ENCODE measurements at places on chromosomes 2 and 18. TPM values are rescaled to one million over a fixed set of nuclear protein-coding genes. Genes with fewer than 3 reads are reported as not detected.
A peak's percentile ranks its signal among the peaks of the same experiment; 100 is the strongest.

C1GALT1C1L gene
- total RNA-seq: 1.2 TPM

- no peak for DNase-seq
These were observed 1069.3 kb upstream of the CNTNAP5 start for GRCh38 chr2:122955776-122956175.

STARD6 gene
- not detected for total RNA-seq

IGFBP2 gene
- total RNA-seq: 657 TPM

DNA sequence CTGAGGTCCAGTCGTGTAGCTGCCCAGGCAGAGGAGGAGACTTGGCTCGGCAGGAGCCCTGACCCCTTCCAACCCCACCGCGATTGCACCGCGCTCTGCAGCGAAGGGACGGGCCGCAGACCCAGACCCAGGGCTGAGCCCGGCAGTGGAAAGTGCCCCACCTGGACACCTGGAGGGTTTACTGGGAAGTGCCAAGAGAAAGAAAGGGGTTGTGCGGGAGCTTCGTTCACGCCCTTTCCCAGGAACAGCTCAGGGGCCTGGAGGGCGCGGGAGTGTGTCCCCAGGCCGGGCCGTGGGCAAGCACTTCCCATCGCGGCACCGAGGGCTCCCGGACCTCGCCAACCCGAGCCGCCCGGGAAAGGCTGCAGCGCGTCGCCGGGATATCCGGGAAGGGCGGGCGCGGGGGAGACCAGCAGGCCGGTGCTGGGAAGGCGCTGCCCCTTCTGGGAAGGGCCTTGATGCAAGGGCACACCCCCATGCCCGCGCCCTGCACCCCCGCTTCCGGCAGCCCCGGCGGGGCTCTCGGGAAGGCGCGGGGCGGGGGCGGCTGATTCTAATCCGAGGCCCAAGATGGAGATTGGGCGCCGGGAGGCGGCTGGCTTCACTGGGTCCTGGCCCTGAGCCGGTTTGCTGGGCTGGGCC lies 36.1 kb upstream of the MRPL33 start:
- peak; percentile 93 for DNase-seq

- DNase-seq: no peak
These were observed 3.0 kb upstream of the CD8A start for GRCh38 chr2:86793752-86794151.

- DNase-seq: no peak
These were observed 122.9 kb downstream of the TANC1 start for GRCh38 chr2:159091381-159091780.

DNA sequence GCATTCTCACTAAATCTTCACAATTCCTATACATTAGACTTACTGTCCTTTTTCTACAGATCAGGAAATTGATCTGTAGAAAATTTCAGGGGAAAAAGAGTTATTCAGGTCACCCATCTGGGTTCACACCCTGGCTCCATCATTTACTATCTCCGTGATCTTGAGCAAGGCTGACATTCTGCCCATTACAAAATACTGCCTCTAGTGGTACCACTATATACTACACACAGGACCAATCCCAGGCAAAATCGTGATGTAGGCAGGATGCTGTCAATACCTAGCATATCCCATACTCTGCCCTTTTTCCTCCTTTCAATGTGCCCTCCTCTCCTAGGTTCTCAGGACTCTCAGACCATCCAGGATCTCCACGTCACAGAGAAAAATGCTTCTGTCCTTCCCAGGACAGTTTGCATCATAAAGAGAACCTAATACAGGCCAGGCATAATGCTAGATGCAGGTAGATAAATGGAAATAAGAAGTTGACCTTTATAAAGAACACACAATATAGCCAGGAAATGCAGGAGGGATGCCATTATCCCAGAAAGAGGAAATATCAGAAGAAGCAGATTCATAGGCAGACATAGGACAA lies 101.9 kb downstream of the CDH20 start:
- DNase-seq: no peak

- DNase-seq: peak; percentile 74
These were observed 941 bp downstream of the ZAP70 start for GRCh38 chr2:97714084-97714949.

DNA sequence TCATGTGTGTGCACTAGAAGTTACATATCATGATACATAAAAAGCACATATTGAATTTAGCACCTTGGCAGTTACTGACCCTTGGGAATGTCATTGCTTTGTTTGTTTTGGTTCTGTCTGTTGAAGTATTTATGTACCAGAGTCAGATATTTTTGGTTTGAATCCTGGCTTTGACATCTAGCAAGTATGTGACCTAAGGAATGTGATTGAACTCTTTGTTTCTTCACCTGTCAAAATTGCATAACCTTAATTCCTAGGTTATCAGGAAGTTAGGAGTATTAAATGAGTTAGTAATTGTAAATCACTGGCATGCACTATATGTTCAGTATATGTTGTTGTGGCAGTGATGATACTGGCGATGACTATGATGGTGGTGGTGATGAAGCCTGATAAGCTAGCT lies 1003.5 kb upstream of the NRXN1 start:
- no peak for DNase-seq

DNA sequence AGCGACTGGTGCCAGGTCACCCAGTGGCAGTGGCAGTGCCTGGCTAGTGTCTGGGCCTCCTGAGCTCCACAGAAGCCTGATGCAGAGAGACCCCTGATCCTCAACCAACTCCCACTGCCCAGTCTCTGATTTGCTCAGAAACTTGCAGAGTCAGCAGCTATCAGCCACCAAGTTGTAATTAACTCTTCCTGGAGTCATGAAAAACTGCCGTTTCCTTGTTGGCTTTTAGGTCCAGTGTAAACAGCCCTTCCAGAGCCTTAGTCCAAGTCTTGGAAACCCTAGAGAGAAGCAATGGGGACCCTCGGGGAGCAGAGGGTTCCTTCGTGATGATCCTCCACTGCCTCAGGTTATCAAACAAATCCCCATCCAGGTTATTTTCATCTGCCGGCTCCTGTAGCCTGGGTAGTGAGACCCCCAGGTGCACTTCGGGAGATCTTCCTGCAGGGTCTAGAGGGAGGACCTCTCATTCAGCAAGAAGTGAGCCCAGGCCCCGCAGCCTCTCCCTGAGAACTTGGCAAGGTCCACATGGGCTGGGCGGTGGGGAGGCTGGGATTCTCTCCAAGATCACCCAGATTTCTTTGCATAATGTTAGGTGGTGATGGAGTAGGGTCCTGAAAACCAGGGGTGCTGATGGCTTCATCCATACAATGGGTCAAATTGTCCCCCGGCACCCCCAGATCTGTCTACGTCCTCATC lies 137.7 kb upstream of the HDAC4 start:
- DNase-seq: no peak

- no peak for DNase-seq
These were observed 51.5 kb downstream of the PLEKHB2 start for GRCh38 chr2:131156452-131157149.

DNA sequence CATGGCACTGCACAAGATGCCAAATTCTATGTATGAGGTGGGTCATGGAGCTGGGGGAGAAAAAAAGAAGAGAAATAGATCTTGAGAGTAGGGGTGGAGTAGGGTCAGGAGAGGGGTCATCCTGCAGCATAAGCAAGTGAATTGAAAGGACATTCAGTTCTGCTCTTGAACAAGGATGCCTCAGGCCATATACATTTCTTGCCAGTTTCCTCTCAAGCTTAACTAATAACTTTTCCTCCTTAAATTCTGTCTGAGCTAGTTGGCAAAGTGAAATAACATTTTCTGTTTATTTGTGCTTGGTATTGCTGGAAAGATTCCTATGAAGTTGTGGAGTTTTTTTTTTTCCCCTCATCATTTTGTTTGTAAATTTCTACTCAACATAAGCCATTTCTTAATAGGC lies 99.0 kb upstream of the LTBP1 start:
- DNase-seq: no peak

DNA sequence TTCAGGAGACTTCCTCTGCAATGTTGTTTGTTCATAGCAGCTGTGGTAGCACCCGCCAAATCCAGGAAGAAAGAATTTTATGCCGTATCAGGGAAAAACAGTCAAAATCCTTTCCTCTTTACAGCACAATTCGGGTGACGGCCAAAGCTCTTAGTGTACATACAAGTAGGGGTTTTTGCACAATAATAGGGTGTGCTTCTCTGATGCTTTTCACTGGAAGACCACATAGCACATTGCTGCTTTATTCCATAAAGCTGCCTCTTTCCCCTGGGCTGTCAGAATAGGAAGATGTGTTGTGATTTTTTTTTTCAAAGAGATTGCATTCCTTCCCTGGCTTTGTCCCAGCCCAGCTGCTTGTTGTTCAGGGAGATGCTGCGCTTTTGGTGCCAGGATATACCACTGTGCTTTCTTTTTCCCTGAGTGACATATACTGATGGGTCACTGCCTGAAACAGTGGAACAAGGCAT lies 27.2 kb upstream of the LANCL1 start:
- DNase-seq: no peak

- no peak for DNase-seq
These were observed 76.2 kb downstream of the MOGAT1 start for GRCh38 chr2:222747526-222748160.

DNA sequence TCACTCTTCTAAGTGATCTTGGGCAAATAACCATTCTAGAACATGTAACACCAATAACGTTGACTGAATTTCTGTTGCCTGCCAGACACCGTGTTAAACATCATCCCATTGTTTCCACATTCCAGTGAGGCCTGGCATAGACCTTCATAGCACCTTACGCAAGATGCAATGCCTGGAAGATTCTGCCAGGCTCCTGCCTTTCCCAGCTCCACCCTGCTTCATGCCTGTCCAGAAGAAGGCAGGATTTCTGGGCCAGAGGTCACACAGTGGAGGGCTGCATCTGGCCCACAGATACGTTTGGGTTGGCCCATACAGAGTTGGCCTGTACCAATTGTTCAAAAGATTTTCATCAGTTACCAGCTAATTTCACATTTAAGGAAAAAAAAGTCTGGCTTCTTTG lies 46.3 kb downstream of the EN1 start:
- no peak for DNase-seq

- no peak for DNase-seq
These were observed 83.5 kb downstream of the SKA1 start for GRCh38 chr18:50458366-50458765.

DNA sequence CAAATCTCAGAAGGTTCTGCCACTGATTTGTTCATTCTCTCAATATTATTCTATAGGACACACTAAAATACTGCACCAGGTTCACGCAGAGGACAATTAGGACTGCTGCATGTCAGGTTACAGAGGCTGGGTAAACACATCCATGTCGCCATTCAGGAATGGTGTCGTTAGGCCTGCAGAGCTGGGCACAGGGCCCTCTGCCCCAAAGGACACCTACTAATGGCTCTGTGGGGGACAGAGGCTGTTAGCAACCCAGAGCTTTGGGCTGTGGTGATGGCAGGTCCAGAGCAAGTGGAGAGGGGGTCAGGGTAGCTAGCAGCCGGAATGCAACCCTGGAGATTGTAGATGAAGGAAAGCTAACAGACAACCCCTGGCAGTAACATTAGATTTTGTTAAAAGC lies 115.9 kb downstream of the TTC32 start:
- DNase-seq: no peak

GRCh38 chr2:138898855-138899254 lies 118.7 kb upstream of the NXPH2 start:
- DNase-seq: no peak

DNA sequence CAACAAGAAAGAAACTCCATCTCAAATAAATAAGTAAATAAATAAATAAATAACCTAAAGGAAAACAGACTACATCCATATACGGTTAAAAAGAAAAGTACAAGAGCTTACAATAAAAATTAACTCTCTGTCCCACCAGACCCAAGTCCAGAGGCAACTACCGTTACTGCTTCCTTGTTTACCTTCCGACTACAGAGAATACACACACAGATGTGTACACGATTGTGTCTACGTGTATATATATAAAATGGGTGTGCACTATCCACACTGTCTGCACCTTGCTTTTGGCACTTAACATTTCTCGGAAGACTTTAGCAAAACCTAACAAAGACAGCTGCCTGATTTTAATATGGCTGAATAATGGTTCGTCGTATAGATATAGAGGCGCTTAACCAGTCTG lies 69.9 kb downstream of the ACTR2 start:
- DNase-seq: no peak

- no peak for DNase-seq
These were observed 930.7 kb upstream of the CELF4 start for GRCh38 chr18:38496222-38496793.

- peak; percentile 70 for DNase-seq
These were observed 14.7 kb downstream of the ZNF142 start for GRCh38 chr2:218644721-218645120.

- DNase-seq: no peak
These were observed 758.4 kb upstream of the TMEFF2 start for GRCh38 chr2:192953116-192953515.

DUSP19 gene
- total RNA-seq: 8.1 TPM

DNA sequence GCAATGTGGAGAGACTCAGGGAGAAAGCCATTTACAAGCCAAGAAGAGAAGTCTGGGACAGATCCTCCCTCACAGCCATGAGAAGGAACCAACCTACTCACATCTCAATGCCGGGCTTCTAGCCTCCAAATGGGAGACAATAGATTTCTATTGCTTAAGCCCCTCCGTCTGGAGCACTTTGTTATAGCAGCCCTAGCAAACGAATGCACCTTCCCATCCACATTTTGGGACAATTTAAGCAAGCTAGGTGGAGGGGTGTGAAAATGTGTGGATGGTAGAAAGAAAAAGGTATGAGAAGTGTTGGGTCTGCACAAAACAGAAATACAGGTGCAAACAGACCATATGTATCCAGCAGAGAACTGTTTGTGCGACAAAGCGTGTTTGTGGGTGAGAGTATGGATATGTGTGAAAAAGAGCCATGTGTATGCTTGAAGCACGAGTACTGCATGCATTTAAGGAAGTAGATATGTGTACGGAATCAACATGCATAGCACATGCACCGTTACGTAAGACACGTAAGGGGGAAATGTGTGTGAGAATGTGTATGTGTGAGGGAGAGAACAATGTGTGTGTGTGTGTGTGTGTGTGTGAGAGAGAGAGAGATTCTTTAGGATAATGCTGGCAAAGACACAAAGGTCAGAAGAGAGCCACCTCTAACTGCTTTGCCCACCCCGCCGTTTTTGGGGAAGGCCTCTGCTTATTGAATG lies 13.1 kb upstream of the E2F6 start:
- no peak for DNase-seq

- DNase-seq: peak; percentile 95
These were observed at the start of gene LRATD1 for GRCh38 chr2:14632133-14632936. Gene LRATD1, plus strand, starts transcription at chr2:14632717. Its CDS starts 1,263 bp downstream, at chr2:14633980.

SANBR gene
- 9.8 TPM for total RNA-seq

UGT1A3 gene
- not detected for total RNA-seq

UGT1A5 gene
- total RNA-seq: not detected

All from aorta (tissue), 5 donors.